ENCODE measurements at places on chromosomes 5 and 9.

GRCh38 chr5:172389578-172390112, 64.7 kb downstream of the SH3PXD2B start:
- DNase-seq: no peak

GRCh38 chr9:129803676-129804060, 684 bp downstream of the TOR1B start:
- no peak for DNase-seq

DNA sequence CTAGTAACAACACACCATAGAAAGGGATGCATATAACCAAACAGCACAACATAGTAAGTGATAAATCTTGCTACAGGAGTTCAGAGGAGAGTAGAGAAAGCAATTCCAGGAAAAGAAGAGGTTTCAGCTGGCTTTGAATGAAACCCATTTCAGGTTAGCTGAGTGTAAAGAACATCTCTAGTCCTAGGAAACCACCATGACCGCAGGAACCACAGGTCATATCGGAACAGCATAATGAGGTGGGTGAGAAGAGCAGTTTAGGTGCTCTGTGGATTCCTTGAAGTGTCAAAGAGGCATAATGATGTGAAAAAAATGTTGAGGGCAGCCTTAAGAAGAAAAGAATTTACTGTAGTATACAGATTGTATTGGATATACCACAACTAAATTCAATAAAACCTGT, 507.5 kb downstream of the MTRR start:
- no peak for DNase-seq

GRCh38 chr9:121895818-121896544, 197.1 kb downstream of the TTLL11 start:
- DNase-seq: no peak

DNA sequence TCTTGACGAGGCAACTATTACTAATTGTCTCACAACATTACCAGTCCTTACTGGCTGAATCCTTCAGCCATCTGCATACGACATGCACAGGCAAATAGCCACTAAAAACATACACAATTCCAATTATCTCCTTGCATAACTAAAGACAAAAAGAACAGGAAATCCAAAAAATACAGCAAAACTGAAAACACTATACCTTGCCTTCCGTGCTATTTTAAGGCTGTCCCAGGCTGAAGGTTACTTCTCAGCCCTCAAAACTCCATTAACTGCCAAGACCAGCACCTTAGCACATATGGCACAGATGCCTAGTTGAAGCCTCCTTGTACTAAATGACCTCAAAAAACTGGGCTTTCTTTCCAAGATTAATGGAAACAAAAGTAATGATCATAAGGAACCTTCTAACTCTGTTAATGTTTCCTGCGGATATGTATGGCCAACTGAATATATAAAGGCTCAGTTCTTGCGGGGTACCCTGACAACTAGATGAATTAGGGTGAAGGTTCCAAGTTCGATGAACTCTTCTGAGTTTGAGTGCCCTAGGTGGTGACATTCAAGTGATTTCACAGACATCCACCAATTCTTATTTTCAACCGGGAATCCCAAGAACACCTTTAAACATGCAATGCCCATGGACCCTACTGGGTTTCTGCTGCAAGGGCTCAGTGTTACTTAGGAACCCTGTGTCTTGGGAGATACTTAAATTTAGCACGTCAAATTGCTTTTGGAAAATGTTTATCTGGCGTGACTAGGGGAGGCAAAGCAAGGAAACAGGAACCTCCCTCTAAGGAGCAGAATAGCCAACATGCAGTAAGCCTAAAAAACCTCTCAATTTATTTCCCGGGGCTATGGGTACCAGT, 455.3 kb downstream of the RAB3C start:
- DNase-seq: no peak

- DNase-seq: no peak
Observed at GRCh38 chr5:159442206-159442850, 112.0 kb upstream of the IL12B start.

DNA sequence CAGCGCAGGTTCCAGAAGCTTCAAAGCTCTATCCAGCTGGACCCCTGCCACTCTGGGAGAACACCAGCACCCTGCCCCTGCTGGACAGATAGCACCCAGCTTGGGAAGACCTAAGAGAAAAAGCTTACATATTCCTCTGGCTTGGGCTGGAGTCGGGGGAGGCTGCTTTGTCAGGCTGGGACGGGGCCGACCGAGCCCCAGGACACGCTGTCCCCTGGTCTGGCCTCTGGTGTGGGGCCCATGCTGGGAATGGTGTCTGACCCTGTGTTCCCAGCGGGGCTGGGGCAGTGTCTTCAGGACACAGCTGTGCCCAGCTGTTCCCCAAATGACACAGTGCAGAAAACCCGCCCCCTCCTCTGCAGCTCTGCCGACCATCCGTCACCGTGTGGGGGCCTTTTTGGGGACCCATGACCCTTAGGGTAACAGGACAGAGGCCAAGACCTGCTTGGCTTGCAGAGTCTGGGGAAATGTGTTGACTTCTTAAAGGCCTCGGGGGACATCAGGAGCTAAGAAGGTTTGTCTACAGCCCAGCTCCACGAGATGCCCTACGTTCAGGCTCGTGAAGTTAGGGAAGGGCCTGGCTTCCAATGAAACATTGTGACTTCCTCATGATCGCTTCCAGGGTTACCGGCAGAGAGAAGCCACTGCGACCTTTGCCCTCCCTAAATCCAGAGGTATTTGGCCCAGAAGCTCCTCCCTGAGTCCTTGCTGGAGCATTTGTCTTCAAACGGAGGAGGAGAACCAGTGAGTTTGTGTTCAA, 20.4 kb upstream of the SLC2A6 start:
- no peak for DNase-seq

DNA sequence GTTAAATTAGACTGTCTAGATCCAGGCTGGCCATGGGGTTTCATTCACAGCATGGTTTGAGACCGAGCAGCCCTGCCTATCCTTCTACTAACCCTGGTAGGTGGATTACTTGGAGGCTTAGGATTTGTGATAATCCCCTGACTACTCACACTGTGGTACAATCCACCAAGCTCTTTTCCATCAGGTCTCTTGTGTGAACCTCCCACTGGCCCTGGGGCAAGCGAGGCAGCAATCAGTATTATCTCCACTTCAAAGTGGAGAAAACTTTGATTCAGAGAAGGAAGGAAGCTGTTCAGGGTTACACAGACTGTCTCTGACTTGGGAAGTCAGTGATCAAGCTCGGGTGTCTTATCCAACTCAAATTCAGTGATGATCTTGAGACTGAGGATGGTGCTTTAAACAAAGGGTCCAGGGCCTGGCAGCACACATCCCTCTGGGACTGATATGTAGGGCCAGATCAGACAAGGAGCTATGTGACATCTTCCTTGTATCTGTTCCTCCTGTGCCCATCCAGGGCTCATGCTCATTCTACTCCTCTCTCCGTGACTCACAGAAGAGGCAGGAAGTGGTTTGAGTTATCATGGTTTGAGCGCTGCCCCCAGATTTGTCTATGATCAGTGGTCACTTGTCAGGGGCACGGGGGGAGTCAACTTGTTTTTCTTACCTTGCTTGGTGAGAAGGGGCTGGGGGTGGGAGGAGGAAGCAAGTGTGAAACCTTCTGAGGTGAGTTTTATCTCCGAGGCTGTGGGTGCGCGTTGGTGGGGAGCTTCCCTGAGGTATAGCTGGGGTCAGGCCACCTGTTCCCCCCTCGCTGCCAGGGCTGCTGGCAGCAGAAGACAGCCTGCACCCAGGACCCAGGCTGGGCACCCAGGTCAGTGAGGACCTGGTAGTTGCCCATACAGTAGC, 48.6 kb downstream of the RGS3 start:
- peak; percentile 66 for DNase-seq

- DNase-seq: no peak
Observed at GRCh38 chr5:90612919-90613318, 54.3 kb downstream of the ADGRV1 start.

- no peak for DNase-seq
Observed at GRCh38 chr5:9502050-9502834, 43.6 kb downstream of the SEMA5A start.

GRCh38 chr5:107512029-107512428, 158.7 kb downstream of the EFNA5 start:
- DNase-seq: no peak

DNA sequence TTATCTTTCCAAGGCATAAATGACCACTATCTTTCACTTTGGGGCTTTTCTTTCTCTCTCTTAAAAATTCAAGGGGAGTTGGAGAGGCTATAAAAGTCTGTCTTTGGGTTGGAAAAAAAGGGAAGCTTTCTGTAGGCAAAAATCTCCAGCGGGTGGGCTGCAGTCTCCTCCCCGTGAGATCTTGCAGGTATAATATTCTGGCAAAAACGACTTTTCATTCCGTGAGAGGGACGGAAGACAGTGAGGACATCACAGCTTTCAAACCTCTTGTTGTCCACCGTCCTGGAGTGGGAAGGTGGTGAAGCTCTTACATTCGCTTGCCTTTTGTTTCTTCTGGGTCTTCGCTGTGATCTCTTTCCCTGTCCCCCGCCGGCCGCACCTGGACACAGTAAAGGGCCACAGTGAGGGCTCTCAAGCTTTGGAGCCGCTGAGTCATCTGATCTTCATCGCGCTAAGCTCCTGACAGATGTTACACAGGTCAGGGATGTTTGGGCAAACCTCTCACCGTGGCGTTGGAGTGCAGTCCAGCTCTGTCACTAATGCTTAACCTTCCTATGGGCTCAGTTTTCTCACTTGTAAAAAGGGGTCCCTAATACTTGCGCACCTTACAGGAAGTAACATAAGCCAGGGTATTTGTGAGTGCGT, 61.9 kb upstream of the MEGF10 start:
- no peak for DNase-seq

GRCh38 chr5:7321724-7322123, 74.2 kb upstream of the ADCY2 start:
- no peak for DNase-seq

- DNase-seq: no peak
Observed at GRCh38 chr5:79535477-79536192, 21.7 kb upstream of the HOMER1 start.

GRCh38 chr9:109072133-109072692, 47.5 kb downstream of the TMEM245 start:
- no peak for DNase-seq

GRCh38 chr9:3330792-3331420, 194.9 kb downstream of the RFX3 start:
- no peak for DNase-seq

DNA sequence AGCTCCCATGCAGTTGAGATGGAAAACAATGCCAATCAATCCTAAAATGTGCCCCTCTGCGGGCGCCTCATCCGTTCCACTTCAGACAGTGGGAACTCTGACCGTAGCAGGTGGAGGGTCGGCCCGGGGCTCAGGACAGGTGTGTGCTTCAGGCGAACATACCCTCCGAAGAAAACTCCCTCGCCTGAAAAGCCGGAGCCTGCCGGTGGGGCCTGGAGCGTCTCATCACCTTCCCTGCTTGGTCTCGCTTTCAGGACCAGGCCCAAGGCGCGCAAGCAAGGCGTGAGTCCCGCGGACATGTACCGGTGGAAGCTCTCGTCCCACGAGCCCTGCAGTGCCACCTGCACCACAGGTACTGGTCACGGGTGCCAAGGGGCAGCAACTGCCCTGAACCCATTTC, 26.4 kb downstream of the ADAMTSL2 start:
- DNase-seq: no peak

DNA sequence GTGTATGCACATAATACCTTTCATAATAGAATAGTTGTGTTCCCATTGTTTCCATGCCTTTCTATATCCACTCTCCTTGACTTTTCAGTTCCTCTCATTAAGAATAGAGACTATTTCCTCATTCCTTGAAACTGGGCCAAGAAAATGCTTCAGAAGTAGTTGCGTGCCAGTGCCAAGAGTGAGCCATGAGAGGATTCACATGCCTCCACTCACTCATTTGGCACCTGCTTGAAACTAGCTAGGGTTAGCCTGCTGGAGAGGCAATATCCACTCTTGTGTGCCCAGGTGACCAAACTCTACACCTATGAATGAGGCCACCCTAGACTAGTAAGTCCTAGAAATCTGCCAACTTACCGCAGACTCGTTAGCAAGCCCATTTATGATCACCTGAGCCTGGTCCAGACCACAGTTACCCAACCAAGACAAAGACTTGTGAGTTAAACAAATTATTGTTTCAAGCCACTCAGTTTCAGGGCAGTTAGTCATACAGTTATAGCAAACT, 276.3 kb downstream of the EPB41L4A start:
- DNase-seq: no peak

DNA sequence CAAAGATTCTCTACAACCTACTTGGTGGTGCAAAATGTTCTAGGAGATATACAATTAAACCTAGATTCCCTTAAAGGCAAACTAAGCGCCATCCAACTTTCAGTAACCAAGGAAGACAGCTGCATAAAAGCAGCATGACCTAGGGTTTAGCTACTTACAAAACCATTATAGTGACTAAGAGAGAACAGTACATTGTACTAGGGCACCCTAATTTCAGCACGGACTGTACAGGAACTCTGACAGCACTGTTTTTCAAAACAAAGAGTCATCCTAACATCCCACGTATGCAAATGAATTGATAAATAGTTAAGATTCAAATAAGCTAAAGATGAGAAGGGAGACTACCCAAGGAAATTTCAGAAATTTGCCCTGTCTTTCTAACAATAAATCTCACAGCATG, 30.0 kb downstream of the STRBP start:
- DNase-seq: no peak

GRCh38 chr9:117437283-117437682, 22.4 kb upstream of the ASTN2 start:
- DNase-seq: no peak

DNA sequence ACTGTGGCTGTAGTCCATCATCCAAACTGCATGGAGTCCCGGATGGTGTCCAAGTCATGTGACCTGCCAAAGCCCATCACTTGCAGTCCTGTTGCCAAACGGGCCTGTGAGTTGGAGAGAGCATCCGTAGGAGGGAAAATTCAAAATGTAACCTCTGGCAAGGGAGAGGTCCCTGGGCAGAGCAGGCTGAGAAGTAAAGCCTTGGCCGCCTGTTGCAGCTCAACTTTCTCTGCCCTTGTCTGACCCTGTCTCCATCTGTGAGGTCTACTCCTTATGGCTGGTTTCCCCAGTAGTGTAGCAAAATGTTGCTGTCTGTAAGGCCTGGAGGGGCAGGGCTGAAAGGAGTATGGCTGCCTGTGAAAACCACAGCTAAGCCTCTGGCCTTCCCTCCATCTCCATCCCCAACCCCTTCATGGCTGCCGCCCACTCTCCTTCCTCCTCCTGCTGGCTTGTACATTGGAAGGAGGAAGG, 163.5 kb downstream of the SEMA6A start:
- no peak for DNase-seq

GRCh38 chr9:14561929-14562405, 131.3 kb downstream of the ZDHHC21 start:
- no peak for DNase-seq

- DNase-seq: no peak
Observed at GRCh38 chr9:93589688-93590087, 13.3 kb downstream of the PHF2 start.

- DNase-seq: no peak
Observed at GRCh38 chr9:33233626-33234342, 6.2 kb upstream of the SPINK4 start.

GRCh38 chr9:34227445-34227844, 48.6 kb downstream of the UBAP1 start:
- DNase-seq: no peak

- no peak for DNase-seq
Observed at GRCh38 chr5:141514330-141515133, 25.7 kb downstream of the PCDHGC5 start.

All from activated T-helper 2 cell treated with anti-CD3 and anti-CD28 coated beads, Interferon-gamma antibody, Interleukin-2, Interleukin-4, amounts not matched to agents 10 μg/mL and 5 μg/mL and 100 μg/mL, durations not matched to agents 14 hours and 24 hours and 36 hours (primary cell).